ENCODE measurements at places on chromosomes 3 and 15.

DNA sequence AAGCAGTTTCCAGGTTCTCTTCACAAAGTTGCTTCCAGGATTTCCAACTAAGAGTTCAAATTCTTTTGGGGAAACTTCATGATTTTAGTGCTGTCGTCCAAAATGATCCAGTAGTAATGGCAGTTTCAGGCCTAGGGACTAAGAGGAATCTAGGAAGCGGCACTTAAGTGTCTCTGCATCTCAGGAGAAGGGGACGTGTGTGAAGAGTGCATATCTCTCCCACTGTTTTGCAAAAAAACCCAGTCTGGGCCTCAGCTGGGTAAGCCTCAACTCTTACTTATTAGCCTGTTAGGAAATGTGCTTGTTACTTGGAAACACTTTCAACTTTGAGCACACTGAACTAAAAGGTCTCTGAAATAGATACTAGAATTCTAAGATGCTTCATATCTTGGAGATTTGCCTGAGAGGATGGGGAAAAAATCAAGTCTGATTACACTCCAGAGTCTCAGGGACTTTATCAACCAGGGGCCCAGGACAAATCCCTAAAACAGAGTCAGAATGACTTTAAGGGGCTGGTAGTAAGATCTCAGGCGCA, 81.8 kb downstream of the WDR76 start:
- no peak for DNase-seq

GRCh38 chr3:38111696-38112377, 25.1 kb downstream of the ACAA1 start:
- DNase-seq: no peak

DNA sequence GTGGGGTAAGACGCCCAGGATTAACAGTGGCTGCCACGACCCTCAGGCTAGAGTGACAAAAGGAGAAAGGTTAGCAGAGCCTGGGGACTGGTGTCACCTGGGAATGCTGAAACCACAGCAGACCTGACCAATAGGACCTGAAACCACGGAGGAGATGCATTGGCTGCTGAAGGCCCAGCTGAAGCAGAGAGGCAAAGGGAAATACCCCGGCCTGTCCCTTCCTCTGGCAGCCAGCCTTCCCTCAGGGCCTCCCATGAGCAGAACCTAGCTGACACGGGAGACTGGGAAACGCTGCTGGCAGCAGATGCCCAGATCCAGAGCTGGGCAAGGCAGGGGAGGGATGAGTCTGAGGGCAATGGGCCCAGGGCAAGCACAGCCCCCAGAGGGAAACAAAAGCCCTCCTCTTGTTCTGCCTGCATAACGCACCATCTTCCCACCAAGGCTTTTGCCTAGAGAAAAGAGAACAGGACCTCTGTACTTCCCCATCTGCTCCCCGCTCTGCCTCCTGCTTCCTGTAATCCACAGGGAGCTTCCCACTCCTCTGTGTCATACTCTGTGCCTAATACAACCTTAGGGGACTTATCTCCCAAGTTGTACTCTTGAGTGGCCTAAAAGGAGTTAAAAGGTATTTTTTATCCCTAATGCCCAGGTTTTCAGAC, 216.2 kb downstream of the ABHD5 start:
- DNase-seq: no peak

DNA sequence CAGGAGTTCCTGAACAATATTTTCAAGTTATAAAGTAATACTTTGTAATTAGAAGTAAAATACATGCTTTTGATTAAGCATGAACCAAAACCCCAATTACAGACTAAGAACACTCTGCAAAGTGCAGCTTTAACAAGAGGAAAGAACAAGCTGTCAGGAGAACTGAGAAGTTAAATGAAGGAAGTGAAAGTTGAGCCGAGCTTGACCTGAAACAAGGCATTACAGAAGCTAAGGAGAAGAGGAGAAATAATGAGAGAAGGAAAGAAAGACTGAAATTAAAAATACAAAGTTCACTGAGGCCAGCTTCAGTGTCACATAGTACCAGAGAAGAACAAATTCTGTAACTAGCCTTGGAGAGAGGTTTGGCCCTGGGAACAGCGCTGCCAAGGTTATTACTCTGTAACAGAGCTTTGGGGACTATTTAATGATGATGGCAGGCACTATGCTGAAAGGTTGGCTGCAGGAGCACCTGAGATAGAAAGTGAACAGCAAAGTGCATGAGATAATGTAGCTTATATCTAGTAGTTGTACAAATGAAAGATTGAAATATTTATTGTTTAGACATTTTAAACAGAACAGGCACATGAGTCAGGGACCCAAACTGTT, 241.9 kb upstream of the PEX5L start:
- DNase-seq: no peak

GRCh38 chr3:128009952-128010846, 42.0 kb upstream of the SEC61A1 start:
- peak; percentile 96 for DNase-seq

DNA sequence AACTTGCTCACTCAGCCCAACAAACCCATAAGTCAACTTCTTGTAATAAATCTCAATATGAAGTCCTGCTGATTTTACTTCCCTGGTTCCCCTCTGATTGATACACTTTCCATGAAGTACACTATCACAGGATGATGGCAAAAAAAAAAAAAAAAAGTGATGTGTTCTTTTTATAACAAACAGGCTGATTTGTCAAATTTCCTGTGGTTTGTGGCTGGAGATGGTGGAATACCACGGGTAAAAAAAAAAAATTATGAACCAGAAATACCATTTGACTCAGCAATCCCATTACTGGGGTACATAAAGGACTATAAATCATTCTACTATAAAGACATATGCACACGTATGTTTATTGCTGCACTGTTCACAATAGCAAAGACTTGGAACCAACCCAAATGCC, 10.7 kb upstream of the SERPINI2 start:
- DNase-seq: no peak
